Esophagus squamous epithelium (tissue), 5 donors: ENCODE measurements at places on chromosomes 11 and 22.

- DNase-seq = no peak
Observed at GRCh38 chr11:116461789-116462188, 311.0 kb downstream of the BUD13 start.

DNA sequence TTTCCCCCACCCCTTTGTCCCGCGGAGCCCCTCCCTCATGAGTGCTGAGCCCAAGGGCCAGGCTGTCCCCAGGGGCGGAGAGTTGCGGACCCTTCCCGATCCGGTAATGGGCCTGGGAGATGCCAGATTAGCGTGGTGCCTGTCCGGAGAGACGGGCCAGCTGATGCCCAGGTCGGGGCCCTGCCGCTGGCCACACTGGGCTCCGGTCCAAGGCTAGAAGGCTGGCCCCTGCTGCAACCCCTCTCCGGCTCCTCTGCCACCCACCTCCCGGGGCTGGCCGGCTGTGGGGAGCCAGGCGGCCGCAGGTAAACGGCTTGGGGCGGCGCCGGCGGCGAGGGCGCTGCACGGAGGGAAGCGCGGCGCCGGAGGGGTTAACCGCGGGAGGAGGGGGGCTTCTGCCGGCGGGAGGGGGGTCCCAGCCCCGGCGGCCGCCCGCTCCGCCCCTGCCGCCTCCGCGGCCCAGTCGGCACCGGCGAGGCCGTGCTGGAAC, at the start of gene KCNK4:
TSS of gene KCNK4 (plus strand) at position 41 of the 490 bp plus-strand sequence. CDS start 1,717 bp downstream, outside the sequence.
- DNase-seq = no peak

GRCh38 chr11:45918331-45918941, 759 bp upstream of the PEX16 start:
- DNase-seq = no peak

GRCh38 chr22:48185071-48186055, 1422.9 kb downstream of the TBC1D22A start:
- DNase-seq = no peak

DNA sequence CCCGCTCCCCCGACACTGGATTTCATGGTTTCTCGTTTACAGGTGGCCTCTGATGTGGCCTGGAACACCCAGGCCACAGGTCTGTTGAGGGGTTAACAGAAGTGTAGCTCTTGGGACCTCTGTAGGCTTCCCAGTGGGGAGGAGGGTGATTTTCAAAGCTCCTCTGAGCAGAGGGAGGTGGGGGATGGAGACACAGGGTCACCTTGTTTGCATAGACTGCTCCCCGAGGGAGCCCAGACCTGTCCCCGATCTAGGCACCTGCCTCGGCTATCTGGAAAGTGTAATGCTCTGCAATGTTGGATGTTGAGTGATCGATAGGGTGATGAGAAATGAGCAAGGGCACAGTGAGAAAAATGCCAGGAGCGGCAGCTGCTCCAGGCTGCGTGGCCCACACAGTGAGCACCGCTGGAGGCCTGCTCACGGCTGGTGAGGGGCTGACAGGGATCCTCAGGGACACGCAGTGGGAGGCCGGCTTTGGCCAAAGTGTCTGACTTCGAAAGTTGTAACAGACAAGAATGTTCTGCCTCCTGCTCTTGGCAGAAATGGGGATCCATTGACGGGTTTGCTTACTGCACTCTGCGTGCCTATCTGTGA, 594.1 kb downstream of the BRD1 start:
- DNase-seq = no peak

DNA sequence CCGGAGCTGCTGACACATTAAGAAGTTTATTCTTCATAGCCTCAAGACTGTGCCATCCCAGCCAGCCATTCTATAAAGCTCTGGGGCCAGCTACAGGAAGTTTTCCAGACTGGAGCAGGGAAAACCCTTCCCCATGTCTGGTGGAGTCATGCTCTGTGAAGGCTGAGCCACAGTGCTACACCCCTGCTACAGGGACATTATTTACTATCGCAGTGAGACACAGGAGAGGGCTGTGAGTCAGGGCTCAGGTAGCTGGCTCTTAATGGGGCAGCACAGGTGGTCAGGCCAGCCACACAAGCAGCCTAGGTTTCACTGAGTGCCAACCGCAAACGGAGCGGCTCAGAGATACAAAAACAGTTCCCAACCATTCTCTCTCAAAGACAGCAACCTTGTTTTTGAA, 12.1 kb downstream of the HPS4 start:
- no peak for DNase-seq

DNA sequence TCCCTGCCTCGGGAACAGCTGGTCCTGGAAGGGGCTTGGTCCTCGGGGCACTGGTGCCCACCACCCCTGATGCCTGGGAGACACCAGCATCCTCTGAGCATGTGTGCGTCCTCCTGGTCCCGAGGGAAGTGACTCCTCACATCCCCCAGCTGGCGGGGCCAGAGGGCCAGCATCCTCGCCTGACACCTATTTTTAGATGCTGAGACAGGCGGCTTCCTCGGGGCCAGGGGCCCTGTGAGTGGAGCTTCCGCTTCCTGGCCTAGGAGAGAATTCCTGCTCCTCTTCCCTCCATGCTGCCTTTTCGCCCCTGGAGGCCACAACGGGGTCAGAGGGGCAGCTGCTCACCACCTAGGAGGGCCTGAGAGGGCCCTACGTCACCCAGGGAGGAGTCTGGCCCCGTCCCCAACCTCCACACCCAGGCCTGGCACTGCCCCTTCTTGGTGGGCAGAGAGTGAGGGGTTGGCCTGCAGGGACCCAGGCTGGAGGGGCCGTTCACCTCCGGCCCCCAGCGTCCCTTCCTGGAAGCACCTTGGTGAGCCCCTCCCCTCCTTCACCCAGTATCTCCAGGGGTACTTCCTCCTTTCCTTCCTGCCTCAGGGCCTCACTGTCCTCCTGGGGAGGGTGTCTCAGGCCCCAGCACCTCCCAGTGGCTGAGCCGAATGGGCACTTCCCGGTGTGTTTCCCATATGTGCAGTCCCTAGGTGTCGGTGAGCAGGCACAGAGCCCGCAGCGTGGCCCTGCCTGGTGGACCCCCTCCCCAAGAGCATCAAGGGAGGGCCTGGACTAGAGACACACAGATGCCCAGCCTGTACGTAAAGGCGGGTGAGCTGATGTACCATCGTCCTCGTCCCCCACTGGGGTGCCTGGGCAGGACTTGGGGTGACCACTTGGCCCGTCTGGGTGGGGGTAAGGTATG, 6.1 kb downstream of the CD81 start:
- no peak for DNase-seq

DNA sequence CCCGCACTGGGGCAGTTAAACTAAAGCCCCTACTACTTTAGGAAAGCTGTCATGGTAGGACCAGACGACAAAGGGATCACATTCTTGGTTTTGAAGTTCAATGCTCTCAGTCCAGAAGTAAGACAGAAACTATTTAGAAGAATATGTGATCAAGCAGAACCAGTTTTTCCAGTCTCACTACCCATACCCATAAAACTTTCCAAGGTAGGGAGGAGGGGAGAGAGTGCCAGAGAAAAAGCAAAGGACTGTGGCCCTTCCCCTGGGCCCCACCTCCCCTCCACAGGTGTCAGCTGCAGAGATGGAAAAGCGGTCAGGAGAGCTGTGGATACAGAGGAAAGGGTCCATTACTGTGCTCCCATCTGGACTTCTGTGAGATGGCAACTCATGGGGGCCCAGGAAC, 587.1 kb downstream of the SOX6 start:
- DNase-seq = no peak

GRCh38 chr22:28068826-28069225, 149.8 kb upstream of the PITPNB start:
- no peak for DNase-seq

- DNase-seq = no peak
Observed at GRCh38 chr11:61091373-61092279, 10.7 kb upstream of the CD5 start.

DNA sequence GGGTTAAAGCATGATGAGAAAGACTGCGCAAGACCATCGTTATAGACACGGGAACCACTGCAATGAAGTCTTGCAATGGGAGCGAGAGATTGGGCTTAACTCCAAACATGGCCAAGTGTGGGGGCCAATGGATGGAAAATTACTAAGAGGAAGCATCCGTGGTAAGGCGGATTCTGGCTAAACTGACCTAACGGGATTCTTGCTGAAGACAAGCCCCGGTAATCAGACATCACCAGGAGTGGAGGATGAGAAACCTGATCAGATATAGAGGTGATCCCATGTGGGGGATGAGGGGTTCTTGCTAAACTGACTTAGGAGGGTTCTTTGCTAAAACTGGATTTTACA, 5.8 kb upstream of the SYNGR1 start:
- no peak for DNase-seq

DNA sequence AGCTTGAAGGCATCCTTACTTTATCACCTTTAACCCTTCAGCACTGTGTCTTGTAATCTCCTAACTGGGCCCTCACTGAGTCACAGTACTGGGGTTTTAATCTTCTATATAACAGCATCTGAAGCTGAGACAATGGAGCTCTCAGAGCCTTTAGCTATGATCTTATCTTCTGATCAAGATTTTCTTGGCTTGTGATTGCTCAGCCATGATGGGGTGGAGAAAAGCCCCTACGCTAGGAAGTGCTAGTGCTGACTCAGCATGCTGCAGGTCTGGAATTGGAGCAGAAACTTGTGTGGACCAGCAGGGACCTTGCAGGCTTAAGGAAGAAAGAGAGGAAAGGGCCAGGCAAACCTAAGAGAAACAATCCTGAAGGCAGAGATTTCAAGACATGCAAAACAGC, 71.7 kb upstream of the EED start:
- no peak for DNase-seq

DNA sequence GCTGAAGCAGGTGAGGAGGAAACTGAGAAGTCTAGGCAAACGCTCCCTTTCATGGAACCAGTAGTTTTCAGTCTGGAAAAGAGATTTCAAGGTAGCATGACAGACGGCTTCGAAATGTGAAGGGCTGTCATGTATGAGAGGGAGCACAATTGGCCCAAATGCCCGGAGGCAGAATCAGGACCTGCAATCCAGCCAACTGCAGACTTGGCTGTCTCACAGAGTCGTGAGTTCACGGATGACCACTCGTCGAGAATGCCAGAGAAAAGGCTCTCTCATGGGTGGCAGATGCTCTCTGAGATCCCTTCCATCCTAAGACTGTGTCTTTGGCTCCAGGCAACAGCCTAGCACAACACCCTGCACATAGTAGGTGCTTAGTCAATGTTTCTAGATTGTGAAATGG, 134.8 kb downstream of the DSCAML1 start:
- no peak for DNase-seq

- no peak for DNase-seq
Observed at GRCh38 chr22:22848364-22848866, 39.2 kb upstream of the IGLL5 start.

- DNase-seq = no peak
Observed at GRCh38 chr11:116466801-116467200, 306.0 kb downstream of the BUD13 start.

- no peak for DNase-seq
Observed at GRCh38 chr11:13118194-13118593, 109.1 kb downstream of the RASSF10 start.

GRCh38 chr22:48376428-48376827, 1451.2 kb downstream of the BRD1 start:
- DNase-seq = no peak

DNA sequence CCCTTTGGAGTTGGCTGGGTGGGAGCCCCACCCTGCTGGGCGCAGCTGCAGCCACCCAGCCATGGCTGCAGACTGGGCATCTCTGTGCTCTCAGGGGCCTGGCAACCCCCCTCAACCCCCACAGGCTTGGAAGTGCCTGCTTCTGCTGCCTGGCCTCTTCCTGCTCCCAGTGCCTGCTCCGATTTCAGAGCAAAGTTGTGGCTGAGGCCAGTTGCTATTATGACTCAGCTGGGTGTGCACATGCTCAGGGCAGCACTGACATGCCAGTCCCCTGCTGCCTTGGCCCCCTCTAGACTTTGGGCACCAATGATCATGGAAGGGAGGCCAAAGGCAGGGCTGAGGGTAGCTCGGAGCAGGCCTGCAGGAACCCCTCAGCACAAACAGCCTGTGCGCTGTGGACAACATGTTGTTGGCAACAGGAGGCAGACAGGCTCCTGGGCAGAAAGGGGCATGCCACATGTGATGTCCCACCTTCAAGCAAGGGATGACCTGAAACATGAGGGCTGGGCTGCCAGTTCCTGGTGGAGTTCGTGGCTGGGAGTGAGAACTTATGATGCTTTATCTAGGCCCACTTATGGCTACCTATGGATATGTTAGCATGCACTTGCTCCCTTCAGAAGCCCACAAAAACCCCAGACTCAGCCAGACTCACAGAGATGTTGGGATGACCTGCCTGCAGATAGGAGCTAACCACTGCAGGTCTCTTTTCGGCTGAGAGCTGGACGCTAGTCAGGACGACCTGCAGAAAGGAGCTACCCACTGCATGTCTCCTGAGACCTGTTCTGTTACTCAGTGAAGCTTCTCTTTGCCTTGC, 96.4 kb upstream of the AMOTL1 start:
- DNase-seq = no peak

- DNase-seq = no peak
Observed at GRCh38 chr11:99148352-99148751, 127.6 kb downstream of the CNTN5 start.

GRCh38 chr22:49767355-49768062, 60.2 kb downstream of the BRD1 start:
- DNase-seq = no peak

- DNase-seq = no peak
Observed at GRCh38 chr22:22038178-22038880, 55.7 kb upstream of the TOP3B start.

GRCh38 chr11:121024989-121025388, 1.1 kb downstream of the TBCEL start:
- no peak for DNase-seq

DNA sequence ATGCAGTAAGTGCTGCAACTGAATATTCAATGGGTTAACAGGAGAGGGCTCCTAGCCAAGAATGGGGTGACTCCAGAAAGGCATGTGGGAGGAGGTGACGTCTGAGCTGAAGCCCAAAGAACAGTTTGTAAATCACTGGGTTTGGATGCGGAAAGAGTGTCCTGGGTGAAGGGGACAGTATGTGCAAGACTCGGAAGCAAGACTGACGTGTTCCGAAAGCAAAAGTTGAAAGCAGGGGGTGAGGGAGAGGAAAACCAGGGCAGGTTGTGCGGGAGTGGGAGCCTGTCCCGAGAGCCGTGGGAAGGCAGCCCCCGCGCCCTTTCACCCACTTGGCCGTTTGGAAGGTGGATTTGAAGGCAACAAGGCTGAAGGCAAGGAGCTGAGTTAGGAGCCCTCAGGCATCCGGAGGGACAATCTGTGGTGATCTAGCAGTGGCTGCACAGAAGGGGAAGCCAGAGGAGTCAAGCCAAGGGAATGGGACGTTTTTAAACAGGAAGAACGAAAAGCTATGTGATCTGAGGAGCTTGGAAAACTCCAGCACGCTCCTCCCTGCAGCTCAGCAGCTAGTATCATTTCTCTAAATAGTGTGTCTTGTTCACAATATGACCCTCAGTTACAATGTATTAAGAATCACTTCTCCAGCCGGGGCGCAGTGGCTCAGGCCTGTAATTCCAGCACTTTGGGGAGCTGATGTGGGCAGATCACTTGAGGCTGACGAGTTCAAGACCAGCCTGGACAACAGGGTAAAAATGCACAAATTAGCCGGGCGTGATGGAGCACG, 7.7 kb downstream of the SLC25A18 start:
- no peak for DNase-seq

- no peak for DNase-seq
Observed at GRCh38 chr22:46367707-46368191, 32.2 kb downstream of the TRMU start.
